Cardiac atrium fibroblast (primary cell): ENCODE measurements at places on chromosomes 3 and 15. TPM values are rescaled to one million over a fixed set of nuclear protein-coding genes. Genes with fewer than 3 reads are reported as not detected.

The ARPP21 gene
- total RNA-seq, result not detected in 2 replicates

The TMEM158 gene
- total RNA-seq, result 11.8 and 26.5 TPM in 2 replicates

The C3orf85 gene
- not detected in 2 replicates for total RNA-seq

The SPPL2A gene
- total RNA-seq, result 112 and 124 TPM in 2 replicates
